ENCODE measurements at places on chromosomes 4 and X. TPM values are rescaled to one million over a fixed set of nuclear protein-coding genes. Genes with fewer than 3 reads are reported as not detected.

The LRRC66 gene
- total RNA-seq, result 0.11 TPM

The AKAP4 gene
- not detected for total RNA-seq

- peak; percentile 76 for DNase-seq
Observed at GRCh38 chr4:7854697-7855370, 84.8 kb downstream of the AFAP1 start.

DNA sequence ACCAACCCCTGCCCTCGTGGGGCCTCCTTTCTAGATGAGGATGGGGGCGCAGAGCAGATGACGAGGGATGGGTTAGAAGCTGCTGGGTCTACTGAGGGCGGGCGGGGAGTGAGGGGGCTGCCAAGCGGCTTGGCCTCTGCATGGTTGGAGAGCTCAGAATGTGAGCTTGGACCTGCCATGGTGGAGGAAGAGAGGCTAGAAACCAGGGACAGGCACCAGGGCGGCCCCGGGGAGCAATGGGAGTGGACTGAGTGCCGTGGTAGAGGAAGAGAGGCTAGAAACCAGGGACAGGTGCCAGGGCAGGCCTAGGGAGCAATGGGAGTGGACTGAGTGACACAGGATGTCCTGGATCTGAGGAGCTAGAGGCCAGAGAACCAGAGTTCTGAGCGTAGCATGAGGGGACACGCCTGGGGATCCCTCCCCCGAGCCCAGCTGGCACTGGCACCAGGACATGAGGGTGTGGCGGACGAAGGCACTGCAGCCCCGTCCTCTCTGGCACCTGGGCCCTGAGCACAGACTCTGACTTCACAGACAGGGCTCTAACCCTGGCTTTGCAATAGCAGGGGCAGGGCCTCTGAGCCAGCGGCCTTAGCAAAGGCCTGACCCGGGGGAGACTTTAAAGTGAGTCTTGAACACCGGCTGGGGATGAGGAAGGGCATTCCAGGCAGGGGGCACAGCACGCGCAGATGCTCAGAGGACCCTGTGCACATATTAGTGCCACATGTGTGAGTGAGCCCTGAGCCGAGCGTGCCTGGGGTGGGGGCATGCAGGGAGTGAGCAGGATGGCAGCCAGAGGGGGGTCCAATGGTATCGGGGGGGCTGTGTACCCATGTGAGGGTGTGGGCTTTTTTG is 214.0 kb upstream of the PSAPL1 start:
- no peak for DNase-seq

The EMCN gene
- not detected for total RNA-seq

DNA sequence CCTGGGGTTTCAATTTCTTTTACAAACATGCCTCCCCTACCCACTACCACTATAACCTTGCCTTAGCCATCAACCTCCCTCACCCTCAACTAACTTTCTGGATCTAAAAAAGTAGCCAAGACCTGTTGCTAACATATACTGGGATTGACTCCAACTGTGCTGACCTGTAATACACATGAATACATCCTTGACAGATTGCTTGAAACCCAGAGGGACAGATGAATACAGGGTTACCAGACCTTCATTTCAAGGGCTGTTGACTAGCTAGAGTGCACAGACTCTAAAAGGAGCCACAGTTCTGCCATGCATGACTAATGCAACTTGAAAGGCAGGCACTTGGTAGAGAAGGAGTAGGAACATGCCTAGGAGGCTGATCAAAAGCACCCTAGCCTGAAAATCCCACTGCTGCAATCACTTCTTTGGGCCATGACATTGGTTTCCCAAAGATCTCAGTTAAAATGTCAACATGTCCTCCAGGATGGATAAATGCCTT is 121.0 kb downstream of the PCDH19 start:
- DNase-seq, result no peak

DNA sequence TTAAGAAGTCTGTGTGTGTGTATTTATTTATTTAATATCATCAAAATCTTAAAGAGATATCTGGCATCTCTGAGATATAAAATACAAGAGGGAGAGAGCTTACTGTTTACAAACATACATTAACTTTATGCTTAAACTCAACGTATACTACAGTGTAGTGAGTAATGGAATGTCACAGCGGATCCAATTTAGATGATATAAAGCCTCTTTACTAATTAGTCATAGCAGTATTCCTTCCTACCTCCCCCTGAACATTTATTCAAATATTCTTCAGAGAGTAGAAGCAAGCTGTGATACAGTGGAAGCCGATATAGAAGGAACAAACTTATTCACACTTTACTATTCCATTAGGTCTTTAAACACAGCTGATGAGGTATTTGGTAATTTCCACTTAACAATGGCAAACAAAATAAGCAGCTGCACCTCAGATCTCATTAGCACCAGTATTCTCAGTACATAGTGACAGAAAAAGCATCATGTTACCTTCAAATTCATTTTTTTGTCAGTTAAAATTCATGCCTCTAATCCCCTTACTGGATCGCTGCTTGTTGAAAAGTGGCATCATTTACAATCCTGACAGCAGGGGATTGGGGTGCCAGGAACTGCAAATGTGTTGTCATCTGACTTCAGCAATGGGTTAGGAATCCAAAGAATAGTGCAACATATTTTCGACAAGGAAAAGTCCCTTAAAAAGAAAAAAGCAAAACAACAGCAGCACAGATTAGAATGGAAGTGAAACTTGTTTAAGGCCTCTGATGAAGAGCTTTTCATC is 658.7 kb upstream of the EPHA5 start:
- DNase-seq, result no peak

The CT45A1 gene
- not detected for total RNA-seq
